HCT116 (cell line): ENCODE measurements at places on chromosomes 12 and 14. TPM values are rescaled to one million over a fixed set of nuclear protein-coding genes. Genes with fewer than 3 reads are reported as not detected.
A peak's percentile ranks its signal among the peaks of the same experiment; 100 is the strongest.

Gene CAPRIN2
- 30.8 TPM for total RNA-seq

Gene GPR84
- total RNA-seq: not detected

Gene C1RL
- 25.9 TPM for total RNA-seq

Gene FOXM1
- 85.1 TPM for total RNA-seq

Gene KRT1
- total RNA-seq: 0.20 TPM

Gene ARMH4
- 1.7 TPM for total RNA-seq

Gene SLC39A2
- not detected for total RNA-seq

Gene PRH2
- total RNA-seq: not detected

Gene GABARAPL1
- total RNA-seq: 35.5 TPM

Gene TBC1D30
- 24.1 TPM for total RNA-seq

Gene KCNH3
- 35.3 TPM for total RNA-seq

Gene RNF212B
- not detected for total RNA-seq

Gene OR4N2
- not detected for total RNA-seq

Gene OTX2
- not detected for total RNA-seq

Gene SLC16A7
- total RNA-seq: 10.0 TPM

Gene MGST1
- 111 TPM for total RNA-seq

Gene GYS2
- not detected for total RNA-seq

Gene OASL
- 4.1 TPM for total RNA-seq

Gene BMP4
- total RNA-seq: 145 TPM

- H3K4me1 ChIP-seq: no peaks in the 10 kb centered on the region
- no peak overlapping the region for H3K4me3 ChIP-seq
- no peak for DNase-seq
These were observed 37.8 kb upstream of the DDHD1 start for GRCh38 chr14:53190938-53191337.

DNA sequence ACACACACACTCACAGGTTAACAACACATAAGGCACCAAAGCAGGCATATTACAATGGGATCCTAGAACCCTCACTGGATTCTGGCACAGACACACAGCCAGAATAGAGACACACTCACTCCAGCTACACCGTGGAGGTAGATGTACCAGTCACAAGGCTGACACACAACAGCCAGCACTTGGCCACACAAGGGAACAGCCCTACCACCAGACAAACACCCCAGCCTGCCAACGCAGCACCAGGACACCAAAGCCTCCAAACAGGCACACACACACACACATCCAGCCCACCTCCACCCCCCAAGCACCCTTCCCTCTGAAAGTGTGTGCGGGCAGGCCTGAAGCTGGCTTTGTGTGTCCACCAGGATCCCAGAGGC, 10.9 kb upstream of the ITGB7 start:
- no peak for DNase-seq
- peak overlapping the region; percentile 46 for H3K27ac ChIP-seq
- H3K27me3 ChIP-seq: no peaks in the 10 kb centered on the region
- H3K4me3 ChIP-seq: no peak overlapping the region
- peaks cover 30% of the 10 kb centered on the region for H3K4me1 ChIP-seq

GRCh38 chr14:75320196-75320595, 41.6 kb downstream of the FOS start:
- no peak overlapping the region for H3K27ac ChIP-seq
- H3K4me3 ChIP-seq: no peak overlapping the region
- no peaks in the 10 kb centered on the region for H3K4me1 ChIP-seq

GRCh38 chr14:28220391-28220790, 546.2 kb upstream of the FOXG1 start:
- H3K36me3 ChIP-seq: no peaks in the 10 kb centered on the region
- no peak overlapping the region for H3K4me3 ChIP-seq
- DNase-seq: no peak
- no peaks in the 10 kb centered on the region for H3K27me3 ChIP-seq
- H3K4me1 ChIP-seq: no peaks in the 10 kb centered on the region

DNA sequence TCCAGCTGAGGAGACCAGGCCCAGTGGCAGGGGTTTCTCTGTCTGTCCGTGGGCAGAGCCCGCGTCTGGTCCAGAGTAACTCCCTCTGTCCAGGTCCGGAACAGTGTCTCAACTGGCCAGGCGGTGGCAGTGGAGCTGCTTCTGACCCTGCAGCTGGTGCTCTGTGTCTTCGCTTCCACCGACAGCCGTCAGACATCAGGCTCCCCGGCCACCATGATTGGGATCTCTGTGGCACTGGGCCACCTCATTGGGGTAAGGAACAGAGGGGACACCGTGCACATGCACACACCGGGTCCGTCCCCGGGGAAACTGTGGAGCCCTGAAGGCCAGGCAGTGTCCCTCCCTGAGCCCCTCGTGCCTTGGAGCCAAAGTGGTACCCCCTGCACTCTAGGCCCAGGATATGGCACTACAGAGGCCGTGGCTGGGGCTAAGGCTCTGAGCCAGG, 1.5 kb downstream of the AQP6 start:
- H3K27me3 ChIP-seq: 0 out of 2 replicates have a peak, but pooled peaks cover 5% of the 10 kb centered on the region
- H3K4me3 ChIP-seq: no peak overlapping the region
- no peak for DNase-seq
- no peaks in the 10 kb centered on the region for H3K4me1 ChIP-seq

- no peak overlapping the region for H3K27ac ChIP-seq
- H3K27me3 ChIP-seq: no peaks in the 10 kb centered on the region
- no peaks in the 10 kb centered on the region for H3K4me1 ChIP-seq
- H3K4me3 ChIP-seq: no peak overlapping the region
- no peak for DNase-seq
These were observed 7.9 kb downstream of the OTOGL start for GRCh38 chr12:80107221-80107620.

- no peak for DNase-seq
- H3K27ac ChIP-seq: peak overlapping the region; percentile 4; the same call in 1 of the 2 replicates
- no peak overlapping the region for H3K4me3 ChIP-seq
- H3K36me3 ChIP-seq: peaks cover 46% of the 10 kb centered on the region; the same call in 1 of the 2 replicates
These were observed 13.8 kb downstream of the KITLG start for GRCh38 chr12:88566430-88566829.

GRCh38 chr12:16523951-16524331, 82.0 kb downstream of the LMO3 start:
- H3K36me3 ChIP-seq: no peaks in the 10 kb centered on the region
- no peak overlapping the region for H3K27ac ChIP-seq
- H3K4me1 ChIP-seq: peaks cover 24% of the 10 kb centered on the region
- no peak for DNase-seq
- H3K27me3 ChIP-seq: no peaks in the 10 kb centered on the region

- H3K4me1 ChIP-seq: peaks cover 11% of the 10 kb centered on the region; the same call in 1 of the 2 replicates
- DNase-seq: no peak
- no peak overlapping the region for H3K27ac ChIP-seq
- peaks cover 8% of the 10 kb centered on the region; the same call in 1 of the 2 replicates for H3K27me3 ChIP-seq
These were observed 51.0 kb upstream of the BCL11B start for GRCh38 chr14:99322731-99323599.

GRCh38 chr12:54240971-54241588, 38.8 kb downstream of the CBX5 start:
- DNase-seq: no peak
- H3K27ac ChIP-seq: no peak overlapping the region
- H3K27me3 ChIP-seq: no peaks in the 10 kb centered on the region
- H3K4me3 ChIP-seq: no peak overlapping the region
- H3K36me3 ChIP-seq: peaks cover 25% of the 10 kb centered on the region

GRCh38 chr14:68506021-68506644, 286.7 kb downstream of the ZFP36L1 start:
- no peaks in the 10 kb centered on the region for H3K27me3 ChIP-seq
- peaks cover 45% of the 10 kb centered on the region for H3K4me1 ChIP-seq
- no peaks in the 10 kb centered on the region for H3K36me3 ChIP-seq
- no peak overlapping the region for H3K4me3 ChIP-seq

DNA sequence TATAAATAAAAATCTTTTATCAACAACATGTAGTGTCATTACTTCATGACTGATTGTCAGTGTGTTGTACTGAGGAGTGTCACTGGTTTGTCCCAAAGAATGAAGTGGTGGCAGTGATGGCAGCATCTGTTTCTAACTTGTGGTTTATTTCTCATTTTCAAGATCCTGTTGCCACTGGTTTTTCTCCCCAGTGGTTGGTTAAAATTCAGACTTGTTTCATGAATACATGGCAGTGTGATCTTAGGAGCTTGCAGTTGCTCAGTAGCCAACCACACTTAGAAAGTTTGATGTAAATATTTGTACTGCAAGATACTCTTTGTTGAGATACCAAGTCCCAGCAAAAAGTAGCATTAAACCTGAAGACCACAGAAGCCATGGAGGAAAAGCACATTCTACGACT, 69.8 kb downstream of the PLEKHA5 start:
- H3K27me3 ChIP-seq: no peaks in the 10 kb centered on the region
- H3K36me3 ChIP-seq: no peaks in the 10 kb centered on the region
- no peaks in the 10 kb centered on the region for H3K4me1 ChIP-seq

DNA sequence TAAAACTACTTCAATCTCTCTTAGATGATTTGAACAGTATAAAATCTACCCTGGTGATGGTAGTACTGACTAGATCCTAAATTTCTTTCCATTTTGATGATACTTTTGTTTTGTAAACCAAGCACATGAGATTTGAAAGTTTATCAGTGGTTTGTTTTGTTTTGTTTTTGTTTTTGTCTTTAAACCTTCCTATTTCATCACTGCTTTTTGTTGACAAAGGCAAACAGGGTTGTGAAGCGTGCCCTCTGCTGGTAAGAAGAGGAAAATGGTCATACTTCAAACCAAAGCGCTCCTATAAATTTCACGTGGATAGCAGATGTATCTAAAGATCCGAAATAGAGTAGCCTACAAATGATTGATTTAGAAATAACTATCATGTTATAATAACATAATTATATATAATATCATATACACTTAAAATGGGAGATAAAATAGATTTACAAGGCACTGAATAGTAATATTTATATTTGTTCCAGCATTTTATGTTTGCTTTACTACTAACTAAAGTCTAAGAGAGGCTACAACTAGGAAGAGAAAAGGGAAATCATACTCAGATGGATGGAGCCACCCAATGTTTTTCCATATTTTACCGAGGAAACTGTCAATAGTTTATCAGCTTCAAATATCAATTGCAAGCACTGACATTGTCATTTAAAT, 254.0 kb upstream of the USP15 start:
- no peaks in the 10 kb centered on the region for H3K4me1 ChIP-seq
- peak; percentile 45 for DNase-seq
- no peak overlapping the region for H3K4me3 ChIP-seq
- no peak overlapping the region for H3K27ac ChIP-seq
- H3K27me3 ChIP-seq: no peaks in the 10 kb centered on the region

GRCh38 chr14:75435473-75435872, 7.7 kb downstream of the JDP2 start:
- H3K36me3 ChIP-seq: 0 out of 2 replicates have a peak, but pooled peaks cover 2% of the 10 kb centered on the region
- no peak for DNase-seq
- no peaks in the 10 kb centered on the region for H3K4me1 ChIP-seq
- no peak overlapping the region for H3K4me3 ChIP-seq

DNA sequence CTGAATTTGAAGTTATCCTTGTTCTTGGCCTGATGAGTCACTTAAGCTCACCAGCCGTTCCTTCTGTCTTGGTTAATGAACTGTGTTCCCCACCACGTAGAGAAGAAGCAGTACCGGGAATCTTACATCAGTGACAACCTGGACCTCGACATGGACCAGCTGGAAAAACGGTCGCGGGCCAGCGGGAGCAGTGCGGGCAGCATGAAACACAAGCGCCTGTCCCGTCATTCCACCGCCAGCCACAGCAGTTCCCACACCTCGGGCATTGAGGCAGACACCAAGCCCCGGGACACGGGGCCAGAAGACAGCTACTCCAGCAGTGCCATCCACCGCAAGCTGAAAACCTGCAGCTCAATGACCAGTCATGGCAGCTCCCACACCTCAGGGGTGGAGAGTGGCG, 68.2 kb downstream of the FRMD6 start:
- peaks cover 3% of the 10 kb centered on the region; the same call in 1 of the 2 replicates for H3K4me1 ChIP-seq
- H3K4me3 ChIP-seq: no peak overlapping the region
- no peaks in the 10 kb centered on the region for H3K27me3 ChIP-seq
- no peaks in the 10 kb centered on the region for H3K36me3 ChIP-seq
- no peak for DNase-seq
- H3K27ac ChIP-seq: no peak overlapping the region

GRCh38 chr14:79279645-79280597, 931.4 kb downstream of the DIO2 start:
- no peak overlapping the region for H3K27ac ChIP-seq
- H3K27me3 ChIP-seq: no peaks in the 10 kb centered on the region
- H3K4me1 ChIP-seq: no peaks in the 10 kb centered on the region
- no peak overlapping the region for H3K4me3 ChIP-seq
- no peak for DNase-seq
- H3K36me3 ChIP-seq: no peaks in the 10 kb centered on the region

GRCh38 chr14:71709076-71709475, 223.2 kb upstream of the RGS6 start:
- H3K27me3 ChIP-seq: no peaks in the 10 kb centered on the region
- no peak overlapping the region for H3K27ac ChIP-seq
- no peak for DNase-seq

GRCh38 chr14:64506721-64507120, 2.2 kb downstream of the ZBTB1 start:
- H3K4me1 ChIP-seq: peaks cover 25% of the 10 kb centered on the region
- H3K27ac ChIP-seq: no peak overlapping the region
- H3K36me3 ChIP-seq: no peaks in the 10 kb centered on the region
- no peak overlapping the region for H3K4me3 ChIP-seq
- DNase-seq: no peak

- no peak for DNase-seq
- no peak overlapping the region for H3K27ac ChIP-seq
- H3K4me3 ChIP-seq: no peak overlapping the region
- H3K27me3 ChIP-seq: no peaks in the 10 kb centered on the region
- H3K4me1 ChIP-seq: no peaks in the 10 kb centered on the region
- H3K36me3 ChIP-seq: no peaks in the 10 kb centered on the region
These were observed 26.1 kb downstream of the ADCK1 start for GRCh38 chr14:77825895-77826519.

DNA sequence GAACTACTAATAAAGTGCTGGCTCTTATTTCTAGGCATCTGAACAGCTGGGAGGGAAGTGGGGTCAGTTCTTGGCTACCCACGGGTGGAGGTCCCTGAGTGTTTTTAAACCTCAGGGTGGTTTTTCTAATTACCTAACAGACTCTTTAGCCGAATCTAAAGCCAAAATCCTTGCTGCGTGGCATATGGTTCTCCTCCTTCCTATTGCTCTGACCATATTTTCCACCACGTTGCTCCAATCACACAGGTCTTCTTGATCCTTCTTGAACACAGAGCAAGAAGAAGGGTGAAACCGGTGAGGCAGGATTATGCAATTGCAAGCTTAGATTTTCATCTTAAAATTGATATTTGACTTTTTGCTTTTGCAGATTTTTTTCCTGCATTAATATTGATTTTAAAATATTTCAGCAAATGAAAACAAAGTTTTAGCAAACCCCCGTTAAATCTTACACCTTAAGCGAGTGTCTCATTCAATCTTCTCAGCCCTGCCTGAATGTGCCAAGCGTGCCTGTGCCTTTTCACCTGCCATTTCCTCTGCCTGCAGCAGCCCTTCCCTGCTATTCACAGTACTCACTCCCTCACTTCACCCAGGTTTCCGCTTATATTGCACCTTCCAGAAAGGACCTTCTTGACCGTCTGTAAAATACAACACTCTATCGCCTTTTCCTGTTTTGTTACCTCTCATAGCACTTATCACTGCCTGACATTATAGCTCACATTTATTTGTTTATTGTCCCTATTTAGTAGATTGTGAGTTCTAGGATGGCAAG, 506.0 kb downstream of the DIO2 start:
- H3K36me3 ChIP-seq: no peaks in the 10 kb centered on the region
- no peak for DNase-seq
- H3K4me1 ChIP-seq: no peaks in the 10 kb centered on the region
- no peaks in the 10 kb centered on the region for H3K27me3 ChIP-seq

- H3K4me3 ChIP-seq: no peak overlapping the region
- no peaks in the 10 kb centered on the region for H3K4me1 ChIP-seq
- no peak overlapping the region for H3K27ac ChIP-seq
These were observed 34.5 kb downstream of the RTN1 start for GRCh38 chr14:59836116-59836515.

- H3K27ac ChIP-seq: peak overlapping the region; percentile 52
- no peaks in the 10 kb centered on the region for H3K36me3 ChIP-seq
- H3K27me3 ChIP-seq: no peaks in the 10 kb centered on the region
- DNase-seq: no peak
These were observed 16.9 kb upstream of the KRT7 start for GRCh38 chr12:52216100-52216499.
